Thyroid gland (tissue), 4 donors: ENCODE measurements at places on chromosomes 4 and X.

GRCh38 chr4:127523369-127523768 is 109.4 kb upstream of the INTU start:
- no peaks in the 10 kb centered on the region for H3K27me3 ChIP-seq
- no peak overlapping the region for H3K27ac ChIP-seq
- no peaks in the 10 kb centered on the region for H3K4me1 ChIP-seq
- H3K36me3 ChIP-seq = no peaks in the 10 kb centered on the region
- no peak for DNase-seq

DNA sequence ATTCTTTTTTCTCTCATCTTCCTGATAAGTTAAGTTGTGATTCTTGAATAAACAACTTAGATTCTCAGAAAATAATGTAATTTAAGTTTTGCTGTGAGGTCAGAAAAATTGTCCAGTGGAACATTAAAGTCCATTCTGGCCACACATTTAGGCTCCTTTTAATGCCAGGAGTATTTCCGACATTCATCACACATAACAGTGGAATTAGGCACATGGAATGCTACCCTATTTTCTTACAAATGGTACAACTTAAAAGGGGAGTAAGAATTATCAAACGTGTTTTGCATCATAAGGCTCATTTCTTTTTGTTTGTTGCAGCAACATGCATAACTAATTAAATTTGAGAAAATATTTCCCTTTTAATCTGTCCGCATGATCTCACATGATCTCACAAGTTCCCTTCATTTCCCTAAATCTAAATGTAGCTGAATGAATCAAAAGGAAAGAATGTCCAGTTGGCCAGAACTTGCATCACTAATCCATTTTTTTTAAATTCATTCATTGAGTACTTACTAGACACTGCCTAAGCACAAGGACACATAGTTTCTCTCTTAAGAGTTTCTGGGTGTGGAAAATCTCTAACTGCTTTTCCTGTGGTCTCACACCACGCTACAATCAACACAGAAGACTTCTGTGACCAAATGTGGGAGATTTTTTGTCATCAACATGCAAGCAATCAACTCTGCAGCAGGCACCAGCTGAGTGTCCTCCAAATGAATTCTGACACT is 22.0 kb downstream of the SPARCL1 start:
- no peak overlapping the region for H3K4me3 ChIP-seq
- peaks cover 10% of the 10 kb centered on the region for H3K4me1 ChIP-seq
- H3K36me3 ChIP-seq = no peaks in the 10 kb centered on the region
- H3K27me3 ChIP-seq = no peaks in the 10 kb centered on the region
- DNase-seq = no peak

GRCh38 chr4:83115656-83116285 is 1.2 kb upstream of the PLAC8 start:
- no peaks in the 10 kb centered on the region for H3K27me3 ChIP-seq
- DNase-seq = no peak
- H3K36me3 ChIP-seq = no peaks in the 10 kb centered on the region
- no peaks in the 10 kb centered on the region for H3K4me1 ChIP-seq
- H3K27ac ChIP-seq = no peak overlapping the region

DNA sequence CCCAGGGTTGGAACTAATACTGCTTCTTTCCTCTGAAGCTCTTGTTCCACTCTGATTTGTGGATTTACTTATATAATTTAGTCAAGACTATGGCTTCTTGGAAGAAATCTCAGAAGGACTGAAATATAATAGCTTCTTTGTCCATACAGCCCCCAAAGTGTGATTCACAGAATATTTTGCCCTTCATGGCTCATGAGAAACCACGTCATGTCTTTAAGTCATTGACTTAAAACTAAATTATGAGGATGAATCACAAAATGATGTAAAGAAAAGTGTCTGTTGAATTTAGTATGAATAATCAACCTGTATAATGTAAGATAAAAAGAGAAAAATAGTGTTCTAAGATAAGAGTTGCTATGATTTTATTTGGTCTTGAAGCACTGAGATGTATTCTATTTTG is 43.3 kb upstream of the AGA start:
- no peak for DNase-seq
- no peaks in the 10 kb centered on the region for H3K36me3 ChIP-seq
- no peak overlapping the region for H3K4me3 ChIP-seq
- no peaks in the 10 kb centered on the region for H3K27me3 ChIP-seq
- H3K4me1 ChIP-seq = no peaks in the 10 kb centered on the region
- no peak overlapping the region for H3K27ac ChIP-seq

- no peak overlapping the region for H3K27ac ChIP-seq
- no peak for DNase-seq
- no peaks in the 10 kb centered on the region for H3K4me1 ChIP-seq
- no peaks in the 10 kb centered on the region for H3K36me3 ChIP-seq
Observed at GRCh38 chrX:135528254-135528653, 7.8 kb downstream of the INTS6L start.
